ENCODE measurements at places on chromosomes 4 and X.

DNA sequence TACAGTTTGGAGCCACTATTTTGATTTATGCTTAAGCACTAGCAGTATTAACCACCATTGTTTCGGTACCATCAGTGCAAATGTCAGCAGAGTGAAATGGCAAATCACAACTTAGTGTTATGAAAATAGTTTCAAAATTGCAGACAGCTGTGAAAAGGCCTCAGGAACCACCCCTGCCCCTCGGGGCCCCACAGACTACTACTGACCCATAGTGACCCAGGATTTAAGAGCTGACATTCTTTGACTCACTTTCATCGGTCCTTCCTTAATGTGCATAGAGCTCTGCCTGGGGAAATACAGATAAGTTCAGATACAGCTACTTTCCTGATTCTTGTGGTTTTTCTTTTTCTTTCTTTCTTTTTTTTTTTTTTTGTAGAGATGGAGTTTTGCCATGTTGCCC is 3.3 kb upstream of the BBS7 start:
- no peak for DNase-seq

GRCh38 chr4:82744284-82744968 is 54.2 kb downstream of the SCD5 start:
- DNase-seq: no peak

DNA sequence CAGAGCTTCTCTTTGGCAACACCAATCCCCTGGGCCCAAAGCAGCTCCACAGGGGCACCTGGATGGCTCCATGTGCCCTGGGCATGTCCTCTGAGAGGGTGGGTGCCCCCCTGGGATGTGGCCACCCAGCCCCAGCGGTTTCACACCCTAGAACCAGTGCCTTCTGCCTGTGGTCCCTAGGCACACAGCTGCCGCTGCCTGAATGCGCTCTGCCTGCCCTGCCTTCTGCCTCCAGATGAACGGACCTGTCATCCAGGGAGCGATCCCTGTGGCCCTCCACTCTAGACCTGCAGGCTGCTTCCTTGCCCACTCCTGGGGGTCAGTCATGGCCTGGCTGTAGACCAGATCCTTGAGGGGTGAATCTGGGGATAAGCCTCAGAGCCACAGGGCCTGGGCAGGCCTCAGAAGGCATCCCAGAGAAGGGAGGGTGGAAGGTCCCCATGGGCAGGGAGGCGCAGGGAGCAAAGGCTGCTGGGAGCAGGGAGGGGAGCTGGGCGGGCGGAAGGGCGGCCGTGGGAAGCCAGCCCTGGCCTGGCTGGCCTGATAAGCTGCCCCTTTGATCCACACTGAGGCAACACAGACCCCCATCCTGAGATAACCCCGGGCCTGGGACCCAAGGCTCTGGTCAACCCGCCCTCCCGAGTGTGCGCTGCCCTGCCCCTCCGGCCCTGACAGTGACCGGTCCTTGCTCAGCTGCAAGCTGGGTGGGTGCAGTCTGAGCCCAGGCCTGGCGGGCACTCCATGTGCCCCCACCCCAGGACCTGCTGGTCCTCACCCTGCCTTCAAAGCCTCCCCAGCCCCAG is 8.1 kb upstream of the FGFR3 start:
- DNase-seq: no peak

- DNase-seq: no peak
Observed at GRCh38 chrX:460823-461640, 74.3 kb upstream of the PPP2R3B start.

DNA sequence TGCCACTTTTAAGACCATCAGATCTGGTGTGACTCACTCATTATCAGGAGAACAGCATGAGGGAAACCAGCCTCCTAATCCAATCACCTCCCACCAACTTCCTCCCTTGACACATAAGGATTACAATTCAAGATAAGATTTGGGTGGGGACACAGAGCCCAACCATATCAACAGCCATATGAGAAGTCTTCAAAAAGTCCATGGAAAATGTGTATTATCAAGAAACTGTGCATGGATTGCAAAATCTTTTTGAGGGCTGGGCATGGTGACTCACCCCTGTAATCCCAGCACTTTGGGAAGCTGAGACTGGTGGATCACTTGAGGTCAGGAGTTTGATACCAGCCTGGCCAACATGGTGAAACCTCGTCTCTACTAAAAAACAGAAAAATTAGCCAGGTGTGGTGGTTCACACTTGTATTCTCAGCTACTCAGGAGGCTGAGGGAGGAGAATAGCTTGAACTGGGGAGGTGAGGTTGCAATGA is 17.8 kb upstream of the RPL39 start:
- no peak for DNase-seq

GRCh38 chr4:114400531-114400930 is 198.1 kb upstream of the UGT8 start:
- no peak for DNase-seq

GRCh38 chr4:104494185-104494584 is 509 bp downstream of the CXXC4 start:
- no peak for DNase-seq

GRCh38 chr4:138174981-138175794 is 67.0 kb downstream of the SLC7A11 start:
- DNase-seq: no peak

GRCh38 chr4:47349326-47349725 is 114.2 kb downstream of the COMMD8 start:
- DNase-seq: no peak

- peak; percentile 0 for DNase-seq
Observed at GRCh38 chr4:16588651-16589050, 309.8 kb downstream of the LDB2 start.

GRCh38 chr4:2045518-2045951 is 13.6 kb upstream of the NAT8L start:
- DNase-seq: peak; percentile 57

DNA sequence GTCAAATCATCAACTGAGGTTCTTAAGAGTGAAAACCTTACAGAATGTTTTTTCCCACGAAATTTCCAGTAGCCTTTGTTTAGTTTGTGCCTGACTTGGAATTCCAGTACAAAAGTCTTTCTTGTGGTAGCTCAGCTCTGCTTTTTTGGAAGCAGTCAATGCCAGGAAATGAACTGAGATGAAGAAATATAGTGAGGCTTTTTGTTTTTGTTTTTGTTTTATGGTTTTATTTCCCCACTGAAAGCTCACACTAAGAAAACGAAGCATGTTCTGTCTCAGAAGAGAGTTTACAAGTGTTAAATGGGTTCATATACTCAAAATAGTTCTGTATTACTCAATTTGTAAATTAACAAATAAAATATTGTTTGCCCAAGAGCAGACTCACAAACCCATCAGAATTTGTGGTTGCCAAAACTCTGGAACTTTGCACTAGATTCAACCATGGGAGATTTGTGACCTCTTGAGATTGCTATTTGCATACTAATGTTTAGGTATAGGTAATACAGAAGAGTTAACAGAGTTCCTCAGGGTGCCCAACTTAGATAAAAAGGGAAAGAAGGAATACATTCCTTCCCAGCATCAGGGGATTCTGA is 1060.8 kb downstream of the FAT4 start:
- DNase-seq: no peak

DNA sequence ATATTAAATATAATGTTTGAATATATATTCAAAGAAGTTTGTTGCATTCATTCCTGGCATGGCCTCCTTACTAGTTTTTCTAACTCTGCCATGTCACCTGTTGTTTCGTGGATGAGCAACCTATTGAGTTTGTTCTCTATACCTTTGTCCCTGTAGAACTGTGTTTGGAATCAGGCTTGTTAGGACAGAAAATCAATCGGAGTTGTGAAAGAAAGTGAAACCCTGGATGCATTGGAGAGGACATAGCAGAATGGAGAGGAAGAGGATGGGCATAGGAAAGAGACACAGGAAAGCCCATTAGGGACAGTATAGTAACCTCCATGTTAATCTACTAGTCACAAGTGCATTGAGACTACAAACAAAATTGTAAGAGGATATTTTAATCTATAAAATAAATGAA is 31.2 kb downstream of the ANK2 start:
- DNase-seq: no peak
